CD8-positive, alpha-beta memory T cell (primary cell): ENCODE measurements at places on chromosomes 13 and 19.

DNA sequence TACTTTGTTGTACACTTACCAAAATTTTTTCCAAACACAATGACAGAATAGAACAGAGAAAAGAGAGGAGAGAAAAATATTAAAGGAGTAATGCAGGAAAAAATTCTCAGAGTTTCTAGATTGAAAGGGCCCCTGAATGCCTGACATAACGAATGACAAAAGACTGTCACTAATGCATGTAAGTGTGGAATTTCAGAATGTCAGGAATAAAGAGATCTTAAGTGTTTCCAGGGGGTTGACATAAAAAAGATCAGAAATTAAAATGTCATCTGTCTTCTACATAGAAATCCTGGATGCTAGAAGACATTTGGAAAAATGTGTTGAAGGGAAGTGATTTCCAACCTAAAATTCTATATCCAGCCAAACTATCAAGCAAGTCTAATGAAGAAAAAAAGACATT is 27.2 kb downstream of the TEX26 start:
- H3K4me1 ChIP-seq: no peaks in the 10 kb centered on the region
- DNase-seq: no peak
- no peaks in the 10 kb centered on the region for H3K36me3 ChIP-seq
- H3K27me3 ChIP-seq: peaks cover 3% of the 10 kb centered on the region
- no peak overlapping the region for H3K27ac ChIP-seq

DNA sequence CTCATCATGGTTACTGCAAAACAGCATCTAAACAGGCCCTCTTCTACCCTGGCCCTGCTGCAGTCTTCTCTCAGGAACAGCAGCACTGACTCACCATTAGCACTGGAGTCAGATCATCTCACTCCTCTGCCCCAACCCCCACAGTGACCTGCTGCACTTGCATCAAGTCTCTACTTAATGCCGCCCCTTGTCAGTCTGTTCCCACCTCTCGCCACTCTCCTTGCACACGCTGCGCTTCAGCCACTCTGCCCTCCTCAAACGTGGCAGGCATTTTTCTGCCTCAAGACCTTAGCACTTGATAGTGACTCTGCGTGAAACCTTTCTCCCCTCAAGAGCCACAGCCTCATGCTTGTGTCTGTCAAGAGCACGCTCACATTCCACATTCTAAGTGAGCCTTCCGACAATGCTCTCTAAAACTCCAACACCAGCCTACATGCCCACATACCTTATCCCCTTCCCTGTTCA is 22.1 kb downstream of the MIPEP start:
- H3K36me3 ChIP-seq: no peaks in the 10 kb centered on the region
- no peak overlapping the region for H3K4me3 ChIP-seq
- DNase-seq: no peak
- H3K27ac ChIP-seq: no peak overlapping the region

- no peaks in the 10 kb centered on the region for H3K4me1 ChIP-seq
- DNase-seq: no peak
- no peak overlapping the region for H3K27ac ChIP-seq
- H3K4me3 ChIP-seq: no peak overlapping the region
- no peaks in the 10 kb centered on the region for H3K36me3 ChIP-seq
Observed at GRCh38 chr13:24192057-24192810, 31.7 kb downstream of the SPATA13 start.

DNA sequence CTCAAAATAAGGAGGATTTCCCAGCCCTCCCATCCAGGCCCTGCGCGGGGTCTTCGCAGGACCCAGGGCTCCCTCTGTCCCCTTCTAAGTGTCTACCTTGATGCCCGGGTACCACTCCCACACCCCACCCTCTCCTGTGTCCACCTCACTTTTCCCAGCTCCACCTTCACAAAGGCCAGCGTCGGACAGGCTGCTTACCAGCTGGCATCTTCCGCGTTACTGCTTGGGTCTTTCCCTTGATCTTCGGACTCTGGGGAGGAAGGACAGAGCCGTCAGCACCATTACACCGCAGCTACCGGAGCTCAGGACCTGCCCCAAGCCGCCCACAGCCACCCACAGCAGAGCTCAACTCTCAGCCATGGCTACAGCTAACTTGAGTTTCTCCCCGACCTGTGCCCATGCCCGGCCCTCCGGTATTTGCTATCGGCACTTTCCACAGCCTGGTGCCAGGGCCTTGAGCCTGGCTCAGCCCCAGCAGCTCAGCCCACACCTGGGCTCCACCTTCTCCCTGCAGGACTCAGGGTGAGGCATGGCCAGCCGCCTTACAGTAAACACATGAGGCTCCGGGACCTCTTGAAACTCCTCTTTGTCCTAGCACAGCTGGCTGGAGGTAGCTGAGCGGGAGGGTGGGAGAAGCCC is 3.8 kb downstream of the C13orf46 start:
- no peak overlapping the region for H3K4me3 ChIP-seq
- no peak overlapping the region for H3K27ac ChIP-seq
- H3K36me3 ChIP-seq: peaks cover 12% of the 10 kb centered on the region
- peak; percentile 39 for DNase-seq
- no peaks in the 10 kb centered on the region for H3K4me1 ChIP-seq
- no peaks in the 10 kb centered on the region for H3K27me3 ChIP-seq

DNA sequence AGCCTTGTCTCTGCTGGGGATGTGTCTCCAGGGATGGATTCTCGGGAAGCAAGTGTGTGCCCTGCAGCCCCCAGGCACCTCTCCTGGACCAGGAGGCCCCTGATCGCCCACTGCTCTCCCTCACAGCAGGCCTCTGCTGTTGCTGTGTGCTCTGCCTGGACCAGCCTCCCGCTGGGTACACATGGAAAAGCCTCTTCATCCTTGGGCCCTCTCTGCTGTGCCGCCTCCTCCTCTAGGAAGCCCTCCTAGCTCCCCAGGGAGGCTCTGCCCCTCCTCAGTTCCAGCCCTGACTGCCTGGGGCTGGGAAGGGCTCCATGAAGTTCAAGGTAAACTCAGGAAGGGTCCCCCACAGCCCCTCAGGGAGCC is 12.0 kb downstream of the NDUFA11 start:
- no peaks in the 10 kb centered on the region for H3K4me1 ChIP-seq
- DNase-seq: no peak
- no peaks in the 10 kb centered on the region for H3K36me3 ChIP-seq
- no peak overlapping the region for H3K4me3 ChIP-seq
- H3K27me3 ChIP-seq: no peaks in the 10 kb centered on the region

- no peak overlapping the region for H3K4me3 ChIP-seq
- H3K4me1 ChIP-seq: no peaks in the 10 kb centered on the region
- H3K27ac ChIP-seq: no peak overlapping the region
- no peaks in the 10 kb centered on the region for H3K27me3 ChIP-seq
Observed at GRCh38 chr13:110363010-110363409, 55.9 kb downstream of the COL4A2 start.

DNA sequence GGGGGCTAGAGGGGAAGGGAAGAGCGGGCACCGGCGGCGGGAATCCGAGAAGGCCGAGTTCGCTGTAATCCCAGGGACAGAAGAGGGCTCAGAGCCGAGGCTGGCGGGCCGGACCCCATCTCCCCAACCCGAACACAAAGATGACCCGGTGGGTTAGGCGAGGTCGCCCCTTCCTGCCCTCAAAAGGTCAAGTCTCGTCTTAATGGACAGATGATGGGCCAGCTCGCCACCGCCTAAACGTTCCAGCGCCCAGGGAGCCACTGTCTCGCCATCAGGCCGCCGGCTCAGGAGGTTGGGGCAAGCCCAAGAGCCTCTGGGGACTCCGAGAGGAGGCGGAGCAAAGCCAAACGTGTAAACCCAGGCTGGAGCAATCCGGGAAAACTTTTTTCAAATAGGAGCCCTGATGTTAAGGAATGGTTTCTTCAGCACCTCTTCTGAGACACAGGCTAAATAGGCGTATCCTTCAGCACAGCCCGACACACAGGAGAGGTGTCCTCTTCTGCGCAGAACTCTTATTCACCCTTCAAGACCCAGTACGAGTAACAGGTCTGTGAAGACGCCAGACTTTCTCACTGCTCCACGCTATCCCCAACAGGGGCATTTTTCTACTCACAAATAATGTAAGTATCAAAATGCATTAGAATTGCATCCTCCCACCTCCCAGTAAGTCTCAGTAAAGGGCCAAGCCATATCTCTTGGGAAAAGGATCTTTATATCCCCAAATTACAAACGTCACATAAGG is 6.3 kb upstream of the POU4F1 start:
- peaks cover 51% of the 10 kb centered on the region for H3K27me3 ChIP-seq
- peaks cover 19% of the 10 kb centered on the region for H3K4me1 ChIP-seq
- H3K27ac ChIP-seq: no peak overlapping the region
- no peak for DNase-seq
- no peaks in the 10 kb centered on the region for H3K36me3 ChIP-seq

DNA sequence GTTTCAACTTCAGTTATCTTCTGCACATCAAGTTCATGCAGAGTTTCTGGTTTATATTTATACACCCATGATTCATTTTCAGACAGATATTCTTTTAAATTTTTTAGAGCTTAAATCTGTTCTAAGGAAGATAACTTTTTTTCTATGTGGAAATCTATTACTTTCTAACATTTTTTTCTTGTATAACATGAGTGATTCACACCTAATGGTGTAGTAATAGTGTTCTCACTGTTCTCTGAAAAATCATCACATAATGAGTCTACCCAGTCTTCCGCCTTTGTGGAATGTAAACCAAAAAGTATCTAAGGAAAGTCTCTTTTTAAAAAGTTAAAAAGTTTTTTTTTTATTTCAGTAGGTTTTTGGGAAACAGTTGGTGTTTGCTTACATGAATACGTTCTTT is 70.8 kb downstream of the FNDC3A start:
- H3K4me3 ChIP-seq: no peak overlapping the region
- H3K27me3 ChIP-seq: no peaks in the 10 kb centered on the region
- no peaks in the 10 kb centered on the region for H3K4me1 ChIP-seq
- no peak for DNase-seq
- H3K36me3 ChIP-seq: no peaks in the 10 kb centered on the region
- no peak overlapping the region for H3K27ac ChIP-seq

GRCh38 chr13:51122868-51123566 is 11.9 kb upstream of the C13orf42 start:
- H3K27ac ChIP-seq: no peak overlapping the region
- no peaks in the 10 kb centered on the region for H3K36me3 ChIP-seq
- no peak overlapping the region for H3K4me3 ChIP-seq

DNA sequence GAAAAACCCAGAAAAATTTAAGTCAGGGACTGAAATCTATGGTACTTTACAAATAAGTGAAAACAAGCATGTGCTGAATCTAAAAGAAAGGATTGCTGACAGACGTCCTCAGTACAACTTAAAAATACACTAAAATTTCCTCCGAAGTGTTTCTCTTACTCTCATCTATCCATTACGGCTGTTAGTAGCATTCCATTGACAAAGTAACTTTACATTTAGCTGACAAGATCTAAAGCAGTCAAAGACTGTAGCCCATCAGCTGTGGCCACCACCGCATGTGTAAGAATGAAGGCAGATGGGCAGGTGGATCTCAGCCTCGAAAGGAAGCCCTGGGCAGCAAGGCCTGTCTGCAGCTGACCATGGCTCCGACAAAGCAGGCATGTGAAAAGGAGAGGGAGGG is 59.0 kb downstream of the FLT1 start:
- H3K36me3 ChIP-seq: no peaks in the 10 kb centered on the region
- H3K27ac ChIP-seq: no peak overlapping the region
- H3K27me3 ChIP-seq: no peaks in the 10 kb centered on the region
- no peaks in the 10 kb centered on the region for H3K4me1 ChIP-seq
- H3K4me3 ChIP-seq: no peak overlapping the region

DNA sequence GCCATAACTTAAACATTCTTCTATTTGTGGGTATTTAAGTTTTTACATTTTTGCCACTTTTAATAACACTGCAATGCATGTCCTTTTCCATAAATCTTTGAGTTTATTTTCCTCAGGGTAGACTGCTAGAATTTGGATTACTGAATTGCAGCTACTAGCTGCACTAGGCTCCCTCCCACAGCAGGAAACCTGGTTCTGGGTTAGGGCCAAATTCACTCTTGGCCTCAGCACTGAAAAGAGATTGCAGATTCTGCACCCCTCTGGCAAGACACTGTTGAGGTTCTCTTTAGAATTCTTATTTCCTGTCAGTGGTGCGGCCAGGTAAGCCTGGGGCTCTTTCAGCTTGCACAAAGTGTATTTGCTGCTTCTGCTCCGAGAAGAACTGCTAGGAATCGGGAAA is 155.7 kb downstream of the ENOX1 start:
- H3K4me3 ChIP-seq: no peak overlapping the region
- H3K36me3 ChIP-seq: no peaks in the 10 kb centered on the region
- H3K27me3 ChIP-seq: no peaks in the 10 kb centered on the region
- DNase-seq: no peak

GRCh38 chr19:13098277-13099072 is 4.2 kb downstream of the LYL1 start:
- H3K27ac ChIP-seq: peak overlapping the region; percentile 82
- DNase-seq: no peak
- peaks cover 74% of the 10 kb centered on the region for H3K4me1 ChIP-seq
- no peaks in the 10 kb centered on the region for H3K36me3 ChIP-seq

DNA sequence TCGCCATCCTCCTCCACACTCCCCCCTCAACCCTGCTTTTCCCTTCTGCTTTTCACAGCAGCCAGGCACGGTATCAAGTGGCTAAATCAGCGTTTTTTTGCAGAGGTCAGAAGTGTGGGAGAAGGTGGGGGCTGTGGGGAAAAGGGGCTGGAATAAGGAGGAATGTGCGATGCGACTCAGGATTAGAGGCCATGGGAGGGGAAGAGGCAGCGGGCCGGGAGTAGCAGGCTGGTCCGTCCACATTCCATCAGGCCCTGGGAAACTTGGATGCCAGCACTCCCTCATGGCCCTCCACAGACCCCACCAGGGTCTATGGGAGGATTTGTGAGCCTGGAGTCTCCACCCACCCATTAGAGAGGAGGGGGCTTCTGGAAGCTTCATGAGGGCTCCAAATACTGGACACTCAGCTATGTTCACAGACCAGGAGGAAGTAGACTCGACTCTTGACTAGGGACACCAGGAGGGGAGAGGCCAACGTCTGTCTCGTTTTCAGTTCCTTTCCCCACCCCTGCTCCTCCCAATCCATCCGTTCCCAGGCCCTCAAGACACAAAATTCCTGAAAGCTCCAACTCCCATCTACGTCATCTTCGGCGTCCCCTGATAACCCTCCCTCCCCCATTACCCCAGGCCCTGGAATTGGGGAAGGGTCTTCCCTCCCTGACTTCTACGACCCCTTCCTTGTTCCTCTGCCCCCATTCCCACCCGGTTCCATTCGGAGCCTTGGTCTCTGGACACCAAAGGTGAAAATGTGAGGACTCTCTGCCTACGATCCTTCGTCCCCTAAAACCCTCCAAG is 3.3 kb upstream of the KCNC3 start:
- peaks cover 36% of the 10 kb centered on the region for H3K27me3 ChIP-seq
- peaks cover 48% of the 10 kb centered on the region for H3K4me1 ChIP-seq
- H3K27ac ChIP-seq: peak overlapping the region; percentile 34
- no peaks in the 10 kb centered on the region for H3K36me3 ChIP-seq
- no peak for DNase-seq

- no peak overlapping the region for H3K4me3 ChIP-seq
- no peaks in the 10 kb centered on the region for H3K4me1 ChIP-seq
Observed at GRCh38 chr13:53311561-53311960, 282.9 kb downstream of the OLFM4 start.
